ENCODE measurements at places on chromosomes 2 and 18.

DNA sequence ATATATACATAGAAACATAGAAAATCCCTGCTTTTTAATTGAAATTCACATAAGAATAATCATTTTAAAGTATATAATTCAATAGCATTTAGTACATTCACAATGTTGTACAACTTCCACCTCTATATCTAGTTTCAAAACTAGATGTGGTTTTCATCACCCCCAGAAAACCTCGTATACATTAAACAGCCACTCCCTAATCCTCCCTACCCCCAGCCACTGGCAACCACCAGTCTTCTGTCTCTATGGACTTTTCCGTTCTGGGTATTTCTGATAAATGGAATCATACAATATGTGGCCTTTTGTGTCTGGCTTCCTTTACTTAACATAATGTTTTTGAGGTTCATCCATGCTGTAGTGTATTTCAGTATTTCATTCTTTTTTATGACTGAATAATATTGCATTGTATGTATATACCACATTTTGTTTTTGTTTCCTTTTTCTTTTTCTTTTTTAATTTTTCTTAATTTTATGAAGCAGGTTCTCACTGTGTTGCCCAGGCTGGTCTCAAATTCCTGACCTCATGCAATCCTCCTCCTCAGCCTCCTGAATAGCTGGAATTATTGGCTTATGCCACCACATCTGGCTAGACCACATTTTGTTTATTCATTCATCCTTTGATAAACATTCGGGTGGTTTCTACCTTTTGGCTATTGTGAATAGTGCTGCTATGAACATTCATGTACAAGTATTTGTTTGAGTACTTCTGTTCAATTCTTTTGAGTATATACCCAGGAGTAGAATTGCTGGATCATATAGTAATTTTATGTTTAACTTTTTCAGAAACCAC, 50.6 kb upstream of the RNF152 start:
- no peak for DNase-seq

DNA sequence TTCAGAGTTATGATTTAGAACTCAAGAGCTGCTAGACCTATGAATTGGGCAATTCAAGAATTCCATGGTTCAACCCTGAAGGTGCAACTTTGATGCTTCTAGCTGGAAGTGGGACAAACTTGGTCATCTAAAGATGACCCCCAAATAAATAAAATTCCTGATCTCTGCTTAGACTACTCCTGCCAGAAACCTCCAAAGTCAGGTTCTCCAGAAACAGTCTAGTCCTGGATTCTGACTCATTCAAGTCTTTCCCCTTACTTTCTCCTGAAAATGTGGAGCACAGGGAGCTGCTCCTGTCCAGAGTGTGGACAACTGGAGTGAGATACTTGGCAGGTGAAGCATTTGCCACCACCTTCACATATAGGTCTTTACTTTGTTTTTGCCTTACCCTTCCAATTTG, 557.7 kb upstream of the TNP1 start:
- no peak for DNase-seq

GRCh38 chr2:231910771-231911170, 15.4 kb downstream of the NPPC start:
- no peak for DNase-seq

DNA sequence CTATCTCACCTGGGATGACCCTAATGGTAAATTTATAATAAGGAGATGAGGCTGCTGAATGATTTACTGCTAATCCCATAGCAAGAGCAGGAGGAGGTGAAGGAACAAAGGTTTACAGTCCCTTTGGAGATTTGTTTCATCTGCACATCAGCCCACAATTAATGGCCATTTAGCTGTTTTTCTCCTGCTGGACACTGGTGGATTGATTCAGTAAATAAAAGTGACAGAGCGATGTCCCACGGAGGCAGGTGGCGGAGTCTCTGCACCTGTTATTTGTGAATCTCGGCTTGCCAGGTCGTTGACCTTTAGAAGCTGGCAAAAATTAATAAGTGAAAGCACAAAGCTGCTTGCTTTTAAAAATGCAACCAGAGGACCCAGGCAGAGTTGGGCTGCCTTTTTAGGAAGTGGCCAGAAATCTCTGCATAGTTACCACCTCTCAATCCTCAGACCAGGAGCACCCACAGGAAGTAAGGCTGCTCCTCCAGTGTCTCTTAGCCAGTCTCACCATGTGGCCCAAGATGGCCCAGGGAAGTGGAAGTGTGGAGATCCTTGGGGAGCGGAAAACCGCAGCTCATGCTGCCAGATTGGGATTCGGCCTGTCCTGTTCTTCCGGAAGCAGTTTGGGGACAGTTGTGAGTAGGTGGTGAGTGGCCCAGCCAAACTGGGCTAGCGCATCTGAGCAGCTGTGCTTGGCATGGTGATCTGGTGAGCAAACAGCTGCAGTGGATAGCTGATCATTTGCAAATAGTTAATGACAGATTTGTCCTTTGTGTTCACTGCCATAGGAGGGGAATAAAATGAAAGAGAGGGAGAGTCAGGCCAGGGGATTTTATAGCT, 1005.7 kb upstream of the PIK3C3 start:
- no peak for DNase-seq

GRCh38 chr2:191797500-191797899, 49.4 kb downstream of the CAVIN2 start:
- DNase-seq, result no peak

DNA sequence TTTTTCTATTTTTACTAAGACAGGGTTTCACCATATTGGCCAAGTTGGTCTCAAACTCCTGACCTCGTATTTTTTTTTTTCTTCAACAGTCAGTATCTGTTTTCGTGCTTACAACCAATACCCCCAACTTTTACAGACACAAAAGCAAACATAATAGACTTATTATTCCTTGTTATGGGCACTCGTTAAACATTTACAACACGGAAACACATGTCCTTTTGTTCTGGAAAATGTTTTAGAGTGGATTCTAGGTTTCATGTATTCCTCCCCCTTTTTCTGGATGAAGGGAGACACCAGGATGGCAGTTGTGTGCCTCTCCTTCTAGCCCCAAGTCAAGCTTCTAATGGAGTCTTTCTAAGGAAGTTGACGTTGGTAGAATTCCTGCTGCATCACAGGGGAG, 88.8 kb downstream of the CD226 start:
- DNase-seq, result no peak
